ENCODE measurements at places on chromosomes 16 and 17. TPM values are rescaled to one million over a fixed set of nuclear protein-coding genes. Genes with fewer than 3 reads are reported as not detected.

DNA sequence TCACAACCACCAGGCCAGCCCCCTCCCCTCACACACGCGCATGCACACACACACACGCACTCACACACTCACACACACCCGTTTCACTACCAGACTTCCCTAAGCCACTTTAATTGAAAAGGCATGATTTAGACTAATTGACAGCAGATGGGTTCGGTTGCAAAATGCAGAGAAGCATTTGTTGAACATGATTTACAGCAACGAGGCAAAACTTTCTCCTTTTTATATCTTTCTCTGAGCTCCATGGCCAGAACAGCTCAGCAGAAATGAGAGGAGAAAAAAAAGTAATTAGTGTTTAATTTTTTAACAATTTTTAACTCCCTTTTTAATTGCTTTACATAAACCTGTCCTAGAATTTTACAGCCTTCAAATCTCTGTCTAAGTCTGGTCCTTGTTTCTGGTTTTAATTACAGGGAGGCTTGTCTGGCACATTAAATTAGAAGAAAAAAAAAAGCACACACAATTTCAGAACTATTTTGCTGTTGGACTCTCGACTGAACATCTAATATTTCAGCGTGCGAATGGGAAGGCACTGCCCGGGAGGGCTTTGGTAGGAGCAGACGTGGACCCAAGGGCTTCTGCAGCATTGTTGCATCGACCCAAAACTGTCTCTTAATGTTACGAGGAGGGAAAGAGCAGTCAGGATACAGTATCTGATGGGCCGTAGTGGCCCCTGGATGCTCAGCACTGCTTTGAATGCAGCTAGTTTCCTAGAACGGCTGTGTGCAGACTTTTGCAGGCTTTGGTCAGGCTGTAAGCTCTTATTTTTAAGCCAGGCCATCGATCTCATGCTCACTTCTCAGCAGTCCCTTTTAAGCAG, 255.9 kb downstream of the SOX9 start:
- no peaks in the 10 kb centered on the region for H3K27me3 ChIP-seq
- no peaks in the 10 kb centered on the region for H3K4me1 ChIP-seq
- H3K4me3 ChIP-seq = no peak overlapping the region
- H3K27ac ChIP-seq = no peak overlapping the region
- no peaks in the 10 kb centered on the region for H3K36me3 ChIP-seq

- DNase-seq = no peak
- no peaks in the 10 kb centered on the region for H3K36me3 ChIP-seq
- no peak overlapping the region for H3K4me3 ChIP-seq
- H3K27ac ChIP-seq = no peak overlapping the region
- H3K27me3 ChIP-seq = no peaks in the 10 kb centered on the region
Measured at GRCh38 chr17:77306048-77306789, 165.4 kb downstream of the SEC14L1 start.

GRCh38 chr16:13793841-13794409, 126.0 kb upstream of the ERCC4 start:
- H3K36me3 ChIP-seq = no peaks in the 10 kb centered on the region
- peaks cover 20% of the 10 kb centered on the region for H3K4me1 ChIP-seq
- no peaks in the 10 kb centered on the region for H3K27me3 ChIP-seq
- no peak for DNase-seq
- H3K27ac ChIP-seq = no peak overlapping the region

- no peak overlapping the region for H3K27ac ChIP-seq
- no peaks in the 10 kb centered on the region for H3K36me3 ChIP-seq
- peaks cover 30% of the 10 kb centered on the region for H3K4me1 ChIP-seq
- H3K27me3 ChIP-seq = no peaks in the 10 kb centered on the region
- no peak overlapping the region for H3K4me3 ChIP-seq
- no peak for DNase-seq
Measured at GRCh38 chr16:56613706-56614105, 5.3 kb downstream of the MT2A start.

GRCh38 chr16:23788685-23789084, 33.9 kb downstream of the CHP2 start:
- H3K36me3 ChIP-seq = no peaks in the 10 kb centered on the region
- no peaks in the 10 kb centered on the region for H3K4me1 ChIP-seq
- no peak overlapping the region for H3K27ac ChIP-seq
- peaks cover 33% of the 10 kb centered on the region for H3K27me3 ChIP-seq
- H3K4me3 ChIP-seq = no peak overlapping the region

- H3K27me3 ChIP-seq = no peaks in the 10 kb centered on the region
- no peaks in the 10 kb centered on the region for H3K36me3 ChIP-seq
- H3K27ac ChIP-seq = peak overlapping the region; percentile 45
- H3K4me1 ChIP-seq = no peaks in the 10 kb centered on the region
- DNase-seq = no peak
- no peak overlapping the region for H3K4me3 ChIP-seq
Measured at GRCh38 chr17:40598619-40599467, 33.6 kb upstream of the CCR7 start.

GRCh38 chr17:72555052-72555451, 434.2 kb downstream of the SOX9 start:
- no peak overlapping the region for H3K27ac ChIP-seq
- no peaks in the 10 kb centered on the region for H3K36me3 ChIP-seq
- DNase-seq = no peak

DNA sequence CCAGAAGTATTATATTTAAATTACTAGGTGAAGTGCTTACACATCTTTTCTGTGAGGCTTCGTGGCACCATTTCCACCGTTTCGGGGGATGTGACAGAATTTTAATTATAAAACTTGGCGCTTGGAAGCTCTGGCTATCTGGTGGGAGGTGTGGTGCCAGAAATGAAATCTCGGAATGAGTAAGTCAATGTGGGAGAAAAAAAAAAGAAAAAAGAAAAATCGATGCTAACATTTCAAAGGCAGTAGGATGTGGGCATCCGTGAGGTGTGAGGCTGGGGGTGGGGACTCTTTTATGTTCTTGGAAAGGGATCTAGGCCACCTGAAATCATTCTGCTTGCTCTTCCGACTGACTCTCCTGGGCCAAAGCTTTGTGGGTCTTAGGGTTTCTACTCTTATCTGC, 21.9 kb downstream of the CPPED1 start:
- no peaks in the 10 kb centered on the region for H3K4me1 ChIP-seq
- DNase-seq = no peak

DNA sequence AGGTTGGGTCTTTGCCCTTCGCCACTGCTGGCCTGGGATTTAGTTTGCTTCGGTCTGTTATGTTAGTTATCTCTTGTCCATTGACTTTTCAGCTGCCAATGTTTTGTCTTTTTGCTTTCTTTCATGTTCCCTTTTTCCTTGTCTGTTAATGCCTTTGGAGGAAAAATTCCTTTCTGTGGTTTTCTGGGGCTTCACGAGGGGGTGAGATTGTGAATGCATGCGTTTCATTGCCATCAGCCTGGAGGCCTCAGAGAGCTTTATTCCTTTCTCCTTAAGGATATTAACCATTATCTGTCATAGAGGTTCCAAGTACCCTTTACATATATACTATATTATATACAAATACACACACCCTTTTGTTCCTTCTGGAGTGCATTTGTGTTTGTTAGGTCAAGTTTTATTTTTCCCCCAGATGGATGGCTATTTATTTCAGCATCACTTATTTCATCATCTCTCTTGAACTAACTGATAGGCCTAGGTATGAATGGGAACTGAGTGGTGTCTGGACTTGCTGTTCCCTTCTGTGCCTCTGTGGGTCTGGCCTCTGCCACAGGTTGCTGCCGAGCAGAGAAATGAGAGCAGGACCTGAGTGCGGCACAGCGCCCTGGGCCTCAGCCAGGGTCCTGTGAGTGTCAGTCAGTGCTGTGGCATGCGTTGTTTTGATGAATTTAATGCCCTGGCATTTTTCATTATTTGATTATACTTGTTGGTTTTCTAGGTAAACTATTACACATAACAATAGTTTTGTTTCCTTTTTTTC, 193.4 kb downstream of the LGALS9B start:
- no peaks in the 10 kb centered on the region for H3K36me3 ChIP-seq
- no peaks in the 10 kb centered on the region for H3K4me1 ChIP-seq
- H3K27ac ChIP-seq = no peak overlapping the region
- no peaks in the 10 kb centered on the region for H3K27me3 ChIP-seq
- no peak for DNase-seq

DNA sequence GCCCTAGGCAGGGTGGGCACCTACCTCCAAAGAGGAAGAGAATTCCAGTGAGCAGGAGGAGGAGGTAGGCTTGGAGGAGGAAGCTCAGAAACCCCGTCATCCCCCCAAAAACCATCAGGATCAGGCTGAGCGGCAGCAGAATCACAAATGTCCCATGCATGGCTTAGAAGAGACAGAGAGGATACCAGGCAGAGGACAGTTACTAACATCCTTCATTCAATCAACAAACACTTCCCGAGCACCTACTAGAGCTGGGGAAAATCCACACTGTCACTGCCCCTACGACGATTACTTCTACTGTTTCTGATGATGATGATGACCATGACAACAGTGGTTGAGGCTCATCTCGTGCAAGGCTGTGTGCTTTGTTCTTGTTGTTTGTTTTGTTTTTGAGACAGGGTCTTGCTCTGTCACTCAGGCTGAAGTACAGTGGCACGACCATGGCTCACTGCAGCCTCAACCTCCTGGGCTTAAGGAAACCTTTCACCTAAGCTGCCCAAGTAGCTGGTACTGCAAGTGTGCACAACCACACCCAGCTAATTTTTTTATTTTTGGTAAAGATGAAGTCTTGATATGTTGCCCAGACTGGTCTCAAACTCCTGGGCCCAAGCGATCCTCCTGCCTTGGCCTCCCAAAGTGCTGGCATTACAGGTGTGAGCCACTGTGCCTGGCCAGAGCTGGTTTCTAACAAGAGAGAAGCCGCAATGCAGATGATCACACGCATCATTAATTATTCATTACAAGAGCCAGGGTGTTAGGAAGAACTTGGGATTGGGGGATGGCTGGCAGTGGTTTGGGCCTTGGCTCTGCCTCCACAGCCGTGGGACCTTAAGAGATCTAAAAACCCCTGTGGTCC, 18.0 kb downstream of the TMEM114 start:
- H3K36me3 ChIP-seq = no peaks in the 10 kb centered on the region
- no peaks in the 10 kb centered on the region for H3K27me3 ChIP-seq
- no peak overlapping the region for H3K27ac ChIP-seq
- no peak overlapping the region for H3K4me3 ChIP-seq
- peaks cover 15% of the 10 kb centered on the region for H3K4me1 ChIP-seq

Gene PLA2G10
- not detected for total RNA-seq

Gene SYT17
- 6.0 TPM for total RNA-seq

Gene ABCC12
- total RNA-seq = not detected

Gene ZNF385C
- total RNA-seq = 0.18 TPM

Gene ATP1B2
- total RNA-seq = 1.5 TPM

Gene ASPA
- total RNA-seq = not detected

Gene MGAT5B
- total RNA-seq = not detected

Gene HSD17B2
- 5.1 TPM for total RNA-seq

Gene INCA1
- total RNA-seq = 1.1 TPM

Gene PIPOX
- 4.2 TPM for total RNA-seq

Gene SLC16A6
- total RNA-seq = 20.9 TPM

Measured in esophagus squamous epithelium (tissue), 5 donors.